ENCODE measurements at places on chromosomes 13 and 19.

DNA sequence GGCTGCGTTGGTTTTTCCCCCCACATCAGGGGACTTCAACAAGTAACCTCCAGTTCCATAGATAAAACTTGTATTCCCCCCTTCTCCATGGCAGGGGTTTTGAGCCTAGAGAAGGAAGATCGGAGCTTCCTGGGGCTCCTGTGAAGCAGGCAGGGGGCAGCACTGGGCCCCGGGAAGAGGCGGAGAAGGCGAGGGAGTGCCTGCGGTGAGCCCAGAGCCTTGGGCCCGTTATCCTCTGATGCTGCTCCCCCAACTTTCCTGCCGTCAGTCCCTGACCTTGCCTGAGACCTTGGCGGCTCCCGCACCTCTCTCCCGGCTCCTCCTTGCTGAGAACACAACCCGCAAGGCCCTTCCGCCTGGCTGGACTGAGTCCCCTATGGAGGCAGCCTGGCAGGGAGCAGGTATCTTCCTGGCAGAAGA lies 2.5 kb downstream of the LIPE start:
- DNase-seq: no peak

GRCh38 chr13:98939660-98940191 lies 38.1 kb downstream of the DOCK9 start:
- no peak for DNase-seq

DNA sequence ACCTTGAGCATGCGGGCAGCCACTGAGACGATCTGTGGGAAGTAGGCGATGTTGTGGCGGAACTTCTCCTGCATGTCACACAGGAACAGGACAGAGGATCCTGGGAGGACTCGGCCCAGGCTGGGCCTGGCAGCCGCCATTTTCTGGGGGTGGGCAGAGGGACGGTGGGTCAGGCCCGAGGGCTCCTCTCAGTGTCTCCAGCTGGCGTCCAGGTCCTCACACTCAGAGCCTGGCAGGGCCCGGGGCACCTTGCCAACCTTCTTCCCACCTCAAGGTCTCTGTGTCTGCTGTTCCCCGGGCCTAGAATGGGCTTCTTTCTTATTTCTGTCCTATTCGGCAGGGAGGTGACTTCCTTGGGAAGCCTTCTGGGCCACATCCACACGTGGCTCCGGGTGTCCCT lies 5.1 kb downstream of the ISOC2 start:
- DNase-seq: no peak

DNA sequence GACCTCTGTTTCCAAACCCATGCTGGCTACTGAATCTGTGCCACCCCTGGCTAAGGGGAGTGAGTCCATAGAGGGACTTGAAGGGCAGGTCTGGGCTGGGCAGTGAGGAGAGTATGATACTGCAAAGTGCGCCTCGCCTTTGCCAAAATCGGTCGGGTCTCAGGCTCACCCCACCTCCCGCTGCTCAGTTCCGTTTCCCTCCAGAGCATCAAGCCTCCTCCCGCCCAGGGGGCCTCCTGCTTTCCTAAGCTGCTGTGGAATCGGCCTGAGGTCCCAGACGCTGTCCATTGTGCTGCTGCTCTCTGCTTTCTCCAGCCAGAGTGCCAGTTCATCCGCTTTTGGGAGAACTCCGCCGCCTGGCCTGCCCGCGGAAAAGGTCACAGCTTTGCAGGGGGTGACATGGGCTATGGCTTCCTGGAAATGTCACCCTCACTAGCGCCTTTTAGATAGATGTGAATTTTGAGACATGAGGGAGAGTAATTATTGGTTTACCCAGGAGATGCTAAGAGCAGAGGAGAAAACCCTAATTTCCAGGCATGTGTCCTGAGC lies 1418.4 kb downstream of the UQCRFS1 start:
- no peak for DNase-seq

GRCh38 chr13:24355103-24355502 lies 45.7 kb downstream of the C1QTNF9 start:
- no peak for DNase-seq

DNA sequence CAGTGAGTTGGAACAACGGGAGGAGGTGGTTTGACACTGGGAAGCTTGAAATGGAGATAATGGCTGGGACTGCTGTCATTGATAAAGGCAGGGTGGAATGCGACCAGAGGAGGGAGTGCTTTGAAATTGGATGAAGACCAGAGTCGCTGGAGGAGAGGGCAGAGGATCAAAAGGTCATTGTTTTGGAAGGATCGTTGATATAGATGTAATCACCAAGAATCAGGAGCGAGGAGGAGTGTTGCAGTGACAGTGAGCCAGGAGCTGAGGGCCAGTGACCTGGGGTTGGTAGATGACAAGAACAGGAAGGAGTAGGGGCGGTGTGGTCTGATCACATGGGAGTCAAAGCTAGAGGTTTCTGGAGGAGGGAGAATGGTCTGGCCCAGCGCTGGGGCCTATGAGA lies 25.3 kb downstream of the TM9SF2 start:
- no peak for DNase-seq

DNA sequence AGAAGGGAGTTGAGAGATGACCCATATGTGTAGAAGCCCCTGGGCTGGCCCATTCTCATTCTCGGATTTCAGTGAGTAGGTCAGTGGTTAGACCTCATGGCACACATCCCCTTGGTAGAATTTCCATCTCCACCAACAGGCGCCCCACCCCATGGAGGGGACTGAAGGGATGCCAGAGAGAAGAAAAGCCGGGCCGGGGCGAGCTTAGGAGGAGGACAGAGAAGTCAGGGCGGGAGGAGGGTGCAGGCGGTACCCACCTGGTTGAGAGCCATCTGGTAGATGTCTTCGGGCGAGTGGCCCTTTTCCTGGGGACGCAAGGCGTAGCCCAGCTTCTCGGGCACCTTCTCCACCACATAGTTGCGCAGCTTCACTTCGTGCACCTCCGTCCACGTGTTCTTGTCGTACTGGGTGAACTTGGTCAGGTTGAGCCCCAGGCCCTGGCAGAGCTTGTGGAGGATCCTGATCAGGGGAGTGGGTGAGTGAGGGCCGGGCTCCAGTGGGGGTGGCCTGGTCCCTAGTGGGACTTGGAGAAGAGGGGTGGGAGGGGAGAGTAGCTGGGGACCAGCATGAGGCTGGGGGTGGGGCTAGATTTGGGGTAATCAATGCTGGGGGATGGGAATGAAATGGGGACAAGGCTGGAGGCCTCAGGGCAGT lies 2.5 kb downstream of the IL4I1 start:
- no peak for DNase-seq

GRCh38 chr13:35984776-35985453 lies 146.3 kb downstream of the DCLK1 start:
- DNase-seq: no peak

Data from stimulated activated naive CD4-positive, alpha-beta T cell treated with Interleukin-2 at 50 U/mL for 16 hours (primary cell).